ENCODE measurements at places on chromosomes 5 and 9.

DNA sequence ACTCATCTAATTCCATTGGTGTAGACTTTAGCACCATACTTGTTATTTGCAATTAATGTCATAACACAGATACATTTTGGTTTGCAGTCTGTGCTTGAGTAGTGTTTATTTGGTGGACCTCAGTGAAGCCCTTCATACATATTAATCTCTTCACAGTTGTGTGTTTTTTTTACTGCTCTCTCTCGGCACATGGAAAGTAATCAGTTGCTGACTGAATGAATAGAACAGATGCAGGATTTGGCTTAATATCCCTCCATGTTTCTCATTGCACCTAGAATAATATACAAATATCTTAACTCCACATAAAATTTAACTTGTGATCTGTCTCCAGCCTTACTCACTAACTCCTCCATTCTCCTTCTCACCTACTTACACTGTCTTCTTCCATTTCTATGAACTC lies 319.1 kb downstream of the DMRT2 start:
- no peak for DNase-seq

- DNase-seq, result no peak
These were observed 420.8 kb upstream of the BRINP1 start for GRCh38 chr9:119789987-119790386.

GRCh38 chr5:54229041-54229780 lies 81.2 kb downstream of the ARL15 start:
- DNase-seq, result peak; percentile 39

DNA sequence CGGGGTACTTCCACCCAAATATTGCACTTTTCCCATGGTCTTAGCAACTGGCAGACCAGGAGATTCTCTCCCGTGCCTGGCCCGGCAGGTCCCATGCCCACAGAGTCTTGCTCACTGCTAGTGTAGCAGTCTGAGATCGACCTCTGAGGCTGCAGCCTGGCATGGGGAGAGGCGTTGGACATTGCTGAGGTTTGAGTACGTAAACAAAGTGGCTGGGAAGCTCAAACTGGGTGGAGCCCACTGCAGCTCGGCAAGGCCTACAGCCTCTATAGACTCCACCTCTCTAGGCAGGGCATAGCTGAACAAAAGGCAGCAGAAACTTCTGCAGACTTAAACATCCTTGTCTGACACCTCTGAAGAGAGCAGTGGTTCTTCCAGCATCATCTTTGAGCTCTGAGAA lies 40.1 kb upstream of the EBF1 start:
- DNase-seq, result no peak

DNA sequence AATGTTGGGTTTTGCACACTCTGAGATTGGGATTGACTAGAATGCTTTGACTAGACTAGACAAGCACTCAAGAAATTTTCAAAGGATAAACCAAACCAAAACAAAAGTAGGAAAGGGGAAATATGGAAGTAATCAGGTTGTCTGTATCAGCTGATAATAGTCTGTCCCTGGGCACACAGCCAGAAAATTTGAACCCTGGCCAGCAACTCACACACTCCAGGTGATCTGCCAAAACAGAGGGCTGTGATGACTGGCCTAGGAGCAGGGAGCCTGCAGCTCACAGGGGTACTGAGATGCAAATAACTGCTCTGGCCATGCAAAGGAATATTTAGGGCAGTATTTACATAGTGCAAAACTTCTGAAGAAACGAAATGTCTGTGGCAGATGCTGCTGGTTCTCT lies 112.3 kb upstream of the SMIM23 start:
- no peak for DNase-seq

GRCh38 chr5:150511578-150512367 lies 3.8 kb downstream of the NDST1 start:
- DNase-seq, result no peak

GRCh38 chr5:68332556-68332955 lies 117.0 kb downstream of the PIK3R1 start:
- no peak for DNase-seq

- no peak for DNase-seq
These were observed 1.9 kb downstream of the DAPK1 start for GRCh38 chr9:87499424-87500017.

- no peak for DNase-seq
These were observed 6.9 kb upstream of the GMCL2 start for GRCh38 chr5:178194026-178194425.

- no peak for DNase-seq
These were observed 351.8 kb upstream of the ADAMTSL1 start for GRCh38 chr9:18122171-18122570.

GRCh38 chr9:128689820-128690683 lies 1.0 kb downstream of the SET start:
- peak; percentile 35 for DNase-seq

GRCh38 chr5:38451074-38451725 lies 105.2 kb downstream of the LIFR start:
- DNase-seq, result no peak

DNA sequence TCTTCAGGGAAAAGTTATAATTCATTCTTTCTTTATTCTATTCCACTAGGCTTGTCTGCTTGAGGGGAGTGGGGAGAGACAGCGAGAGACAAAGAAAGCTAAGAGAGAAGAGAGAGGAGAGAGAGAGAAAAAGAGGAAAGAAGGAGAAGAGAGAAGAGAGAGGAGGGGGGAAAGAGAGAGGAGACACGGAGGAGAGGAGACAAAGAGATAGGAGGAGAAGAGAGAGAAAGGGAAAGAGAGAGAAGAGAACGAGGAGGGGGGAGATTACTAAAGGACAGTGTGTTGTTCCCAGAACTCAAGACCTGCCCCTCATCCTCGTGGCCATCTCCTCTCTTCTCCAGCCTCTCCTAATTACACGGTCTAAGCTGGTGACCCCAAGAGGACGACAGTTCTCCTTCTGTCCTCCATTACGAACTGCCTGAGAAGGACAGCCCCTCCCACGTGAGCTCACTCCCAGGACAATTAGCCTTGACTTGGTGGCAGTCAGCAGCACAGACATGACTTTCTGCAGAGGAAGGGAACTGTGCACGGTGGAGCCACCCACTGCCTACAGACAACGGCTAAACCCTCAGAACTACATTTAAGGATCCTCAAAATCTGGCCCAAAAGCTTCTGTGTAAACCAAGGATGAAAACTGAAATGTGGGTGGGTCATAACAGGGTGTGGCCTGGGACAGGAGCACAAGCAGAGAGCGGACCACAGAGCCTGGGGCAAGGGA lies 99.1 kb downstream of the COL23A1 start:
- no peak for DNase-seq

DNA sequence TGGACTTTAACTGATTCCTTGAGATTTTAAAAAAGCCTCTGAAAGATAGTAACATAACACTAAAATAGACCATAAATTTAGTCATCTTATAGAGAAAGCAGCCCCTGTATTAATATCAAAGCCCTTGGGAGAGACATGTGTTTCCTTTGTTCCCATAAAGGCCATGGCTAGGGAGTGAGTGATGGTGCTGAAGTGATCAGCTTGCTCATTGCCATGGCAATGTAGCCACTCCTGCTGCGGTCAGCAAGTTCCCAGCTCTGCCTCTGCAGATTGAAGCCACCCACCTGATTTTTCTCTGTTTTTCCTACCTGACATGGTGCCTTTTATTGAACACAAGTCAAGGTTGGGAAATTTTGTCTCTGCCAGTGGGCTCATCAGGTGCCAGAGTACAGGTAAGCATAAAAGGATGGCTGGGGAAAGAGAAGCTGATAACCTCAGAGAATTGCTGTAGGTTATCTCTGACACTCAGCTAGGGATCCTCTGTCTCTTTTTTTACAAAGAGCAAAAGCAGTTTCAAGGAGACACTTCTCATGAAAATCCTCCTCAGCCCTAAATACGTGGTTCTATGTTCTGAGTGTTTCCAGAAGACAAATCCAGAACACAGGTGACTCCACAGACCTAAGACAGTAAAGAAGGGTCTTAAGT lies 296.3 kb upstream of the NMUR2 start:
- DNase-seq, result no peak

DNA sequence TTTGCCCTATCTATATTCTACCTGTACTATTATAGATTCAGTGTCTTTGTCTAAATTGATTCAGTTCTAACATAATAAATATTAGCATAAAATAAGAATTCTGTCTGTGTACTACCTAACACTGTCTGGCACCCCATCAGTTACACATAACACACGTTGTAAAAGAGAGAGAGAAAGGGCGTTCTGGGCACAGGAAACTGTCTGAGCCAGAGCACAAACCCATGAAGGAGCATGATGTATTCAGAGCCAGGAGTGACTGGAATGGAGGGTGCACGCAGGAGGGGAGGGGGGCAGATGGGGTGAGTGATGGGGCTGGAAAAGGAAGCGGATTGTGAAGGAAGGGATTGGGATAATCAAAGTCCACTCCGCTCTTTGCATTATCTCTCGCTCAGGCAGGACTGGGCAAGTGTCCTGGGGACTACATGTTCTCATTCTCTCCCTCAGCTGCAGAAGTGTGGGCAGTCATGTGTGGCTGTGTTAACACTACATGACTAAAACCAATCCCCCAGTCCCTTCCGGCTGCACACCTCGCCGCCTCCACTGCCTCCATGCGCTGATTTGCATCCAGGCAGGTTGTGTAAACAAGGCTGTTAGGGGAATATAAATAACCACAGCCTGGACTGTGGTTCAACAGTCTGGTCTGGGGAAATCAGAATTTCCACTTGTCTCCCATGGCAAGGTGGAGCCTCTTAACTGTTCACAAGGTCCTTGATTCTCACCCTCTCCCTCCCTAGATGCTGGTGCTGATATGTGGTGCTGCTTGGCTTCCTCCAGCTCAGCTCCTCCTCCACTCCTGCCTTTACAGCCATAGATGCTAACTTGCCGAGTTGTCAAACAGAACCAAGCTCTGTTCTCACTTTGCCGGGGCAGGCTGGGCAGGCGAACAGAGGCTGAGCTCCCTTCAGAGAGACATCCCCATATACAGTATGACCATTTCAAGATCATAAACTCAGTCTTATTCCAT lies 367.5 kb upstream of the BRINP1 start:
- DNase-seq, result no peak

- no peak for DNase-seq
These were observed 371.9 kb downstream of the CETN3 start for GRCh38 chr5:90037646-90038045.

GRCh38 chr5:101292199-101292598 lies 389.1 kb upstream of the ST8SIA4 start:
- DNase-seq, result no peak

- DNase-seq, result no peak
These were observed 76.9 kb downstream of the LHX2 start for GRCh38 chr9:124088476-124088837.

GRCh38 chr5:107576736-107577393 lies 93.9 kb downstream of the EFNA5 start:
- DNase-seq, result no peak

DNA sequence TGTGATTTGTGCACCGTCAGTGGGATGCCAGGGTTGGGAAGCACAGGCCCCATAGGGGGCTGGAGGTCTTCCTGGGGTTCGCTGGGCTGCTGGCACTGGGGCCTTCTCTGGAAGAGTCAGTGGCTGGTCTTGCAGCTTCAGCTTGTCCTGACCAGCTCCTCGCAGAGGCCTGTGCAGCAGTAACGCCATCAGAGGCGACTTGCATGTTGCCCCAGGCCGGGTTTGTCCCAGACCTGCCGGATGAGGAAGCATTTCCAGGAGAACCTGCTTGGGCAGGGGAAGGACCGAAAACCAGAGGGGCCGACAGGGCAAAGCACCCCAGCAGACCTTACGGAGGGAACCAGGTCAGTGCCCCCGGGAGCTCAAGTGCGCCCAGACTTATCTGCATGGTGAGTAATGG lies 54.7 kb upstream of the IRX2 start:
- DNase-seq, result no peak

GRCh38 chr9:137000177-137000930 lies 4.0 kb upstream of the CLIC3 start:
- no peak for DNase-seq

GRCh38 chr5:65924366-65925043 lies 1.9 kb upstream of the ERBIN start:
- DNase-seq, result no peak

DNA sequence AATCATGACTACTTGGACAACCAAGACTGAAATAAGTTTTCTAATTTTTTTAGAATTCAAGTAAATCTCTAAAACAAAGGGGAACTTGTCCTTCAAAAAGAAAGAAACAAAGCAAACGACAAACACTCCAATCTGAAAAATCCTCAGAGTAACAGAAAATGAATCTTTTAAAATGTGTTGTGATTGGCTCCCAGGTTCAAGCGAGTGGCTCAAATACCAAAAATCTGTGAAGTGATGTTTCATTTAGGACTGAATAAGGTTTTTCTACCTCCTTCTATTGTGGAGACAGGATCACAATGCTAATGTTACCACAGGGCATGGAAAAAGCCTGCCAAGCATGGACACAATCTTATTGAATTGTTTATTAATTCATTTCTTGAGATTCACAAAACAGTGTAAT lies 415.7 kb downstream of the RAB3C start:
- DNase-seq, result no peak

DNA sequence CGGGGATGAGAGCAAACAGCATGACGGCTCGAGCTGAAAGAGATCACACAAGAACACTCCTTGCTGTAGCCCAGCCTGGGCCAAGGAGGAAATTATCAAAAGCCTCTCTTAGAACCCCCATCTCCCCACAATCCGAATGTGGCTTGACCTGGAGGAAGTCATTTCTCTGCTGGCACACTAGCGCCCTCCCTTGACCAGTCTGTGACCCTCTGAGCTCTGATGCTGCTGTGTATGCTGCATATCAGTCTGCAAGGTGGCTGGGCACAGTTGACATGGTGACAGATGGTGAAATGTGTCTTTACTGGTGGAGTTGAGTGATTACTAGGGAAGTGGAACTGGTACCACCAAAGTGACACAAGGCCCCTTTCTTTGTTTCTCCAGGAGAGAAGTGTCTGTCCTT lies 3.3 kb downstream of the SLC46A2 start:
- no peak for DNase-seq

- no peak for DNase-seq
These were observed 7.0 kb upstream of the SLC6A19 start for GRCh38 chr5:1194378-1194777.

- DNase-seq, result no peak
These were observed 1.0 kb upstream of the TLE1 start for GRCh38 chr9:81690251-81690851.

- DNase-seq, result no peak
These were observed 31.9 kb downstream of the PALM2AKAP2 start for GRCh38 chr9:109811876-109812275.

GRCh38 chr9:69900406-69900805 lies 79.8 kb downstream of the CFAP95 start:
- DNase-seq, result no peak

- DNase-seq, result no peak
These were observed 2.1 kb downstream of the CCNO start for GRCh38 chr5:55231029-55231918.

GRCh38 chr5:111755942-111756381 lies 1.0 kb downstream of the NREP start:
- DNase-seq, result no peak

- DNase-seq, result no peak
These were observed 45.7 kb downstream of the CYSTM1 start for GRCh38 chr5:140220698-140221064.

DNA sequence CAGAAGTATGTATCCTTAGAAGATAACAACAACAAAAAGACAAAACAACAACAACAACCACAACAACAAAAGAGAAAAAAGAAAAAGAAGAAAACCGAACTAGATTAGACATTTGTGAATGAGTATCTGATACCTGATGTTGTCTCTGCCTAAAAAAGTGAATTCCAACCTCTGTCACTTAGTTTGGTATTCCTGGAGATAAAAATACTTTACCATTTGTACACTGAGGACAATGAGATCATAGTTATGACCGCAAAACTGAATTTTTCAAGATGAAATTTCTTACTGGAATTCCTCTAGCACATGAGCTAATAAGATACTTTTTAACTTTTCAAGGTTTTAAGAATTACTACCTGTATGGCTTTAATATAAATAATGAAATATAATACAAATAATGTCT lies 54.5 kb downstream of the ALDH1A1 start:
- DNase-seq, result no peak

- no peak for DNase-seq
These were observed 22.5 kb upstream of the RANBP3L start for GRCh38 chr5:36323926-36324781.

Data from stimulated activated CD8-positive, alpha-beta memory T cell treated with anti-CD3 and anti-CD28 coated beads, Interleukin-2, amount 100 ng/mL, for 1 hour (primary cell).